ENCODE measurements at places on chromosomes 1 and 21. TPM values are rescaled to one million over a fixed set of nuclear protein-coding genes. Genes with fewer than 3 reads are reported as not detected.

PMF1 gene
- total RNA-seq: 58.8 TPM

FAM72B gene
- 6.1 TPM for total RNA-seq

SFT2D2 gene
- total RNA-seq: 17.8 TPM

WDR64 gene
- total RNA-seq: not detected

NR0B2 gene
- total RNA-seq: not detected

MYCL gene
- 1.4 TPM for total RNA-seq
